ENCODE measurements at places on chromosomes 4 and X.

DNA sequence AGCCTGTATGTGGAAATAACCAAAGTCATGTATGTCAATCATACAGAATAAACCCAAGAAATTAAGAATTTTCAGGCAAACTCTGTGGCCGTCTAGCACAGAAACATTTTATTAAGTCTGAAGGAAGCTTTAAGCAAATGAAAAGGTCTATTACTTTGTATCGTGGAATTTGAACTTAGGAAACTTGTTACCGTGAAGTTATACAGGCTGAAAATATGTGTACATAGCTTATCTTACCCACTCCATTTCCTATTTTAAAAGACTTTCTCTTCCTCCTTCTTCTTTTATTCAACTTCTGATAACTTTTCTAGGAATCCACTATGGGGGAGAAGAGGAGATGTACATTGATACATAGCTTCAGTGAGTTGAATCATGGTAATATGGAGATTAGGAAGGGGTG is 108.3 kb downstream of the AGTR2 start:
- no peak for DNase-seq

GRCh38 chrX:139826065-139827044 is 106.5 kb downstream of the ATP11C start:
- no peak for DNase-seq

DNA sequence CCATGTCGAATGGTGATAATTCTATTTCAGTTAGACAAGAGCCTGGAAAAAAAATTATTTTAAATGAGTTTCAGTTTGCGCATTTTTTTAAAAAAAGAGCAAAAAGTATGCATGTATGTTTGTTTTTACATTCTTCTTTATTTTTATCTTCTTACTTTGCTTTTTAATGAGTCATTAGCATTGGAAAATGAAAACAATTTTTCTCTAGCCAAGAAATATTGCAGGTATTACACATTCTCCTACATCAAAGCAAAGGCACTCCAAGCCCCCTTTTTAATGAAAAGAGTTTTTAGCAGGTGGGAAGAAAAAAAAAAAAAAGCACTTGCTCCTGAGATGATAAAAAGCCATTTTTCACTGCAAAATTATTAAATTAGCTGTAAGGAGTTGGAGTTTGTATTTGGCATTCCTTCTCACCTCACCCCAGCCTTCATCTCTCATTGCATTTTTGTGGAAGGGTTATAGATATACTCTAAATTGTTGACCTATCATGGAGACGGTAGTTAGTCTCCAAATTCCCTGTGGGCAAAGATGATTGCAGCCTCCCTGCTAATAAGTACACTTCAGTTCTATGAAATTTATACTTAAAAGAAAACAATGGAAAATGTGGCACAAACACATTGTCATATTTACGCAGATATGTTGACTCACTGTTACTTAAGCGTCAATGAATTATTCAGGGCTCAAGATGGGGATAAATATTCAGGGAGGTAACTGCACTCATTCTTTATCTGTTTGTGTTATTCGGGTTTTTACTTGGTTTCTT is 43.8 kb downstream of the PALLD start:
- DNase-seq, result no peak

DNA sequence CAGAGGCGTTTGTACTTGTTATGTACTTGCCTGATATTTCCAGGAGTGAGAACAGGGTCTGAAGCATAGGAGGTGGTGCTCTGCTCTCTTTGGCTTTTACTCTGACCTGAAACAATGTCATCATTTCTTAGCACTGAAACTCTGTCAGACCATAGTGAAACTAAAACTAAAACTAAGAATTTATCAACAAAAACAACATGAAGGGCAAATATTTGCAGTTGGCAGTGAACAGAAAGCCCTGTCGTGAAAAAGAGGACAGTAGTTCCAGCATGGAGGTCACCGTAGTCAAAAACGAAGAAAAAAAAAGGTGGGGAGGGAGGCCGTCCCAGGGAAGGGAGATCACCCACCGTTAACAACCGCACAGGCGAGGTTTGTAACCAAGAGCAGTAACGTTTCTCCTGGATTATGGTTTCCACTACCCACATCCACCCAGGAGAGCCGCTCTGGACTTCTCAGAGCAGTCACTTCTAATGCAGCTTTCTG is 97.5 kb downstream of the ANK2 start:
- DNase-seq, result no peak

DNA sequence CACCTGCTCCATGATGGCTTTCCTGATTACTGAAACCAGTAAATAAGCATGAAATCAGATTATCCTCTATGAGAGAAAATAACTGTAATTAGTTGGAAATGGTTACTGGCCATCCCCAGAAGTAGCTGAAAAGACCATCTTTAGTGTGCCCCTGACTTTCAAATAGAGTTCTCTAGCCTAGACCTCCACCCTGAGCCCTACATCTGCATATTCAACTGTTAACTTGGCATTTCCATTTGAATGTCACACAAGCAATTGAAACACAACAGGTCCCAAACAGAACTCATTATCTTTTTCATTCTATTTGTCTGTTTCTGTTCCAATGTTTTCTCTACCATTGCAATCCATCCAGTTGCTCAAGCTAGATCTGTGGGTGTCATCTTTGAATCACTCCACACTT is 952.3 kb downstream of the RPA4 start:
- DNase-seq, result no peak

DNA sequence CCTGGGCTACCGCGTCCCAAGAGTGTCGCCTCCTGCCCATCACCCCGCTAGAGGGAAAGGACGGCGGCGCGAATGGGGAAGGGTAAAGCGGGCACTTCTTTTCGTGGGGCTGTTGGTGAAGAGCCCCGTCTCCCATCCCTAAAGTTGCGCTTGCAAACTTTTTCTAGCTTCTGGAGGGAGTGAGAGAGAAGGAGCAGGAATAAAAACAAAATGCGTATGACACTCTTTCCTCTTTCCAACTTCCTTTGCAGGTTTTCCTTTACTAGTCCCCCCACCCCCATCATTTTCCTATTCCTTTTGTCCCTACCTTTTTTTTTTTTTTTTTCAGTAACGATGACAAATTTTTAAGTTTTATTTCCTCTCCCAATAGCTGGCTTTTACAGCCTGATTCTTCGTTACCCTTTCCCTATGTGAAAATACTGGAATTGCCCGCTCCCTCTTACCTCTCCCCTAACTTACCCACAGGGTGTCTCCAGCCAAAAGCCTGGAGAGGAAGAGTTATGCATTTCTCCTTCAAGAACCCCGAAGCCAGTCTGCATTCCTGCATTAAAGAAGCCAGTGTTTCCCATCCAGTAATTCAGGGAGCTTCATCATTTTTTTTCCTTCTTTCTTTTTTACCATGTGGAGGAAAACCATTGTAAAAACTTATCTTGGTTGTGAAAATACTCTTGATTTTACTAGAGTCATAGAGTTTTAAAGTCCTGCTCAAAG is 613 bp upstream of the ARSJ start:
- no peak for DNase-seq

GRCh38 chr4:86950831-86951525 is 16.2 kb downstream of the AFF1 start:
- DNase-seq, result no peak

- DNase-seq, result no peak
Measured at GRCh38 chr4:185165605-185166063, 22.6 kb downstream of the SLC25A4 start.

DNA sequence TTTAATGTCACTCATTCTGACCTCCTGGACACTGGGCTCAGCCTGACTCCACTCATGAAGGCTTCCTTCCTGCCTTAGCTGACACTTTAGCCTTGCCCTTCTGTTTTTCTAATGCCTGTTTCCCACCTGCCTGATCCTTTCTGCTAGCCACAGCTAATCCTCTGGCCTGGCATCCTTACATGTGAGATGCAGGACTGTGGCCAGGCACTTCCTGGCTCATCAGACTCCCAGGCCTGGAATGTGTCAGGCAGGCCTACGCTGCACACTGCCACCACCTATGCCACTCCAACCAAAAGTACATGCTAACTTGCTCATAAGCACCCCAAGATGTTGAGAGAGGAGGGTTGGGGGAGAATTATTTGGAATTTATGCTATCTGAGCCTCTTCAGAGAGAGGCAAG is 138.8 kb upstream of the NALF2 start:
- DNase-seq, result no peak
